ENCODE measurements at places on chromosomes 4 and X.

DNA sequence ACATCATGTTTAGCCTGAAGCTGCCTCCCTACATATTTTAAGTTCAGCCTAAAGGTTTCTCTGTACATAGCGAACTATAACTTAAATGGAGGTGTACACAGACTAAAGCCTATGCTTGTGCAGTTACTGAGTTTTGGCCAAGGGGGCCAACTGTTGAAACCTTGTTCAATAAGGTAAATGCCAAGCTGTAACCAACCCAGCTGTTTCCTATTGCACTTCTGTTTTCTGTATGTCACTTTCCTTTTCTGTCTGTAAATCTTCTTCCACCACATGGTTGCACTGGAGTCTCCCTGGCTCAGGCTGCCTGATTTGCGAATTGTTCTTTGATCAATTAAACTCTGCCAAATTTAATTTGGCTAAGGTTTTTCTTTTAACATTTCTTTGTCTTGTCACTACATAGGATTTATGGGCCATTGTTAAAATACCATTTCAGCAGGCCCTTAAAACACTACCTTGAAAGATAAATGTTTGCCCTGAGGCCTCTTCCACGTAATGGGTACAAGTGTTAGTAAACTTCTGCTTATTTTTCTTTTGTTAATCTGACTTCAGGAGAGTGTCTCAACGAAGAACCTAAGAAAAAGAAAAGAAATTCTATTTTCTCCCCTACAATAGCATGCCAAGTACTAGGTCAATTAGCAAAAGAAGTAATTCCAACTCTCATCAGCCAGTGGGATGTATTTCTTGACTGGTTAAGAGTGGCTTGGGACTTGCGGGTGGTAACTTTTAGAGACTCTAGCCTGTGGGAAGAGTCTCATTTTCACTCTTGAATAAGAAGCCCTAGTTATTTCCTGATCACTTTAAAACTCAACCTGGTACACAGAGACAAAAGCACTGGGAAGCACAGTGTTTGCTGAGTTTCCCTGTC is 45.7 kb upstream of the PRSS12 start:
- DNase-seq, result no peak

GRCh38 chr4:7582313-7583097 is 147.8 kb upstream of the PSAPL1 start:
- DNase-seq, result no peak

DNA sequence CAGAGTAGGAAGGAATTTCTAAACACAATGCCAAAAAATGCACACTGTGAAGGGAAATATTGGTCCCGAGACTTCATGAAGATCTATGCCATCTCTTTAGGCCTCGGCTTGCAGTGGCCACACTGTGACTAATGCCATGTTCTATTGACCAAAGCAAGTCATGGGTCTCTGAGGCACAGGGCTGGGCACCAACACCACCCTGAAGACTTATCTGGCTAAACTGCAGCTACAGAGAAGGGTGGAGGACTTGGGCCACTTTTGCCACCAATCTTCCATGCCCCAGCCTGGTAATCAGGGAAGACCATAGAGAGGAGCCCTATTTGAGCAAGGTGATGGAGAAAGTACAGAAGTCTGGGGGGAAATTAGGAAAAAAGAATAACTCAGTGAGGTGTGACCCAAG is 42.1 kb downstream of the HMX1 start:
- DNase-seq, result no peak

GRCh38 chr4:14415146-14415545 is 587.1 kb upstream of the CPEB2 start:
- no peak for DNase-seq

- DNase-seq, result no peak
Observed at GRCh38 chr4:59307609-59308008, 1892.5 kb upstream of the ADGRL3 start.

GRCh38 chr4:25421816-25422525 is 44.9 kb downstream of the ANAPC4 start:
- no peak for DNase-seq

DNA sequence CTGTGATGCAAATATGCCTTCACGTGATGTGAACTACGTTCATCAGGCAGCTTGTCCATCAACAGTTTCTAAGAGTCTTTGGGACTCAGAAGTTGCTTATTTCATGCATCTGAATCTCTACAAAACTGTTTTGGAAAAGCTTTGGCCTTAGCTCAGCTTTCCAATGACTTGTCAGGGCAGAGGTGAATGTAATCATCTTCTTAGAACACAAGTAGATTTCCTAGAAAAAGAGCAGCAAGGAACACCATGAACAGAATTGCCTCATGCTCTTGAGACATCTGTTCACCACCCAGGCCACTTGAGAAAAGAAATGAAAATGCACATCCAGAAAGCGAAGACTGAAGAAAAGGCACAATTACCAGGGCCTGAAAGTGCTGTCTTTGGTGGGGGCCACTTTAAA is 105.8 kb upstream of the PDHA1 start:
- DNase-seq, result no peak

- no peak for DNase-seq
Observed at GRCh38 chr4:102598086-102598761, 97.1 kb downstream of the NFKB1 start.

Measured in activated CD8-positive, alpha-beta memory T cell treated with anti-CD3 and anti-CD28 coated beads, Interleukin-2, amount 50 U/mL, for 4 hours (primary cell).